ENCODE measurements at places on chromosomes 16 and 17.
A peak's percentile ranks its signal among the peaks of the same experiment; 100 is the strongest.

- no peak for DNase-seq
Measured at GRCh38 chr16:2983706-2984136, 3.5 kb upstream of the PKMYT1 start.

GRCh38 chr16:89422527-89422904, 67.8 kb downstream of the ANKRD11 start:
- no peak for DNase-seq

GRCh38 chr17:35519439-35519838, 18.0 kb downstream of the SLFN12L start:
- no peak for DNase-seq

- DNase-seq: no peak
Measured at GRCh38 chr17:302300-302698, 50.3 kb downstream of the RPH3AL start.

DNA sequence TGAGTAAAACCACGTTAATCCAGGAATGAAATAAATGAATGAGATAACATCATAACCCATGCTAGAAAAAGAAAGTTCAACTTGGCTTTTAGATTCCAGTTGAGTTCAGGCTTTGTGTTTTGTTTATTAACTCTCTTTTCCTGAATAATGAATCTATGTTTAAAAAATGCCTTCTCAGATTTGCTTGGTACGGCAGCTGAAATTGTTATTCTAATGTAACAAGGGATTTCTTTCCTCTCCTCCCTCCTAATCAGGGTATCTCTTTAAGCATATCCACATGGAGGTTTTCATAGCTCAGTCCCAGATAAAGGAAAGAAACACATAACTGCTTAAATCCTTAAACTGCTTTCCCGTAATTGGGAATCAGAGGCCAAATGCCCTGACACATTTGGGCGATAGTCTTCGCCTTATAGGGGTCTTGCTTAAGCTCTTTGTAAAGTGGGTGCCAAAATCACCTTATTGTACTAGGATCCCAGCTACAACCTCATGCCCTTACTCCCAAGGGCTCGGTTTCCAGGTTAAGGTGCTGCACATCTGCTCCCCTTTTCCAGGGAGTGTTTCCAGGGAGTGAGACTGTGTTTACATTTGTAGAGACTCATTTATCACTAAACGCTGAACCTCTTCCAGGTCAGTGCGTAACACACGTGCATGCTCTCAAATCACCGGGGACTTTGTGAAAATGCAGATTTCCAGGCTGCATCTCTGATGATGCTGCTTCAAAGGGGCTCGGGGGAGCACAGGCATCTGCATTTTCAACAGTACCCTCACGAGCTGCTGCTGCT, 142.8 kb upstream of the FOXF1 start:
- DNase-seq: no peak

GRCh38 chr17:64991726-64992125, 64.8 kb downstream of the GNA13 start:
- DNase-seq: no peak

GRCh38 chr17:46160169-46160568, 33.1 kb downstream of the KANSL1 start:
- DNase-seq: no peak

GRCh38 chr17:78935419-78936323, 10.5 kb upstream of the TIMP2 start:
- no peak for DNase-seq

GRCh38 chr16:66359012-66359411, 7.5 kb upstream of the CDH5 start:
- no peak for DNase-seq

- DNase-seq: no peak
Measured at GRCh38 chr17:79915850-79916430, 76.7 kb upstream of the CBX4 start.

- DNase-seq: no peak
Measured at GRCh38 chr17:56761387-56761786, 72.3 kb downstream of the C17orf67 start.

DNA sequence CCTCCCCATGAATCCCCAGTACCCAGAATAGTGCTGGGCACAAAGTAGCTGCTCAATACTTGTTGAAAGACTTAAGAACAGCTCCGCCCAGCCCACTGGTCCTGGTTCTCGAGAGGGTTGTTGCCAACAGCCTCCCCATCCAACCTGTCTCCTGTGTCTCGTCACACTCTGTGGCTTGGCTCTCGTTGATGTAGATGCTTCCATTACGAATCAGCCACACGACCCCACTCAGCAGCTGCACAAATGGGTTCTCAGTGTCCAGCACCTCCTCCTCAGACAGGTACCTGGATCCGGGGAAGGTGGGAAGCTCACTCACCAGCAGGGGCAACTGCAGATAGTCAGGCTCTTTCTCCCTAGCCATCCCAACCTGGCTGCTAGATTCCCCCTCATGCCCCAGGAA, 2.1 kb downstream of the NAGPA start:
- no peak for DNase-seq

- no peak for DNase-seq
Measured at GRCh38 chr17:49435671-49436029, 21.0 kb upstream of the PHB1 start.

GRCh38 chr17:36885771-36886377, 51.4 kb upstream of the LHX1 start:
- no peak for DNase-seq

DNA sequence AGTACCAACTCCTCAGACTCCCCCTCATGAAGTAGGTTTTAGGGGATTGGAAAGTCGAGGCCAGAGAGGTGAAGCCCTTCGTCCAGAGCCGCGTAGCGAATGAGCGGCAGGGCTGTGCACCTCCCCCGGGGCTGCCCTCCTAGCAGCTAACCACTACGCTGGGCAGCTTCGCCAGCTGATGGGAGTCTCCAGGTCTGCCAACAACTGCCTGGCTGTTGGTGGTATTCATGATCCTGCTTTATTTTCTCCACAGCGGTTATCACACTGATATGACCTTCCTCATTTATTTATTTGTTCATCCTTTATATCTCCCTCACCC, 773 bp upstream of the NETO2 start:
- no peak for DNase-seq

GRCh38 chr17:33464669-33465280, 171.7 kb upstream of the ASIC2 start:
- peak; percentile 63 for DNase-seq

GRCh38 chr16:31036691-31037090, 3.3 kb downstream of the STX4 start:
- no peak for DNase-seq

GRCh38 chr17:3739422-3740124, 15.9 kb downstream of the HASPIN start:
- DNase-seq: no peak

All from left renal cortex interstitium (tissue), 4 donors.